ENCODE measurements at places on chromosomes 1 and 21.

- DNase-seq: no peak
Measured at GRCh38 chr1:86277936-86278335, 118.2 kb downstream of the ODF2L start.

DNA sequence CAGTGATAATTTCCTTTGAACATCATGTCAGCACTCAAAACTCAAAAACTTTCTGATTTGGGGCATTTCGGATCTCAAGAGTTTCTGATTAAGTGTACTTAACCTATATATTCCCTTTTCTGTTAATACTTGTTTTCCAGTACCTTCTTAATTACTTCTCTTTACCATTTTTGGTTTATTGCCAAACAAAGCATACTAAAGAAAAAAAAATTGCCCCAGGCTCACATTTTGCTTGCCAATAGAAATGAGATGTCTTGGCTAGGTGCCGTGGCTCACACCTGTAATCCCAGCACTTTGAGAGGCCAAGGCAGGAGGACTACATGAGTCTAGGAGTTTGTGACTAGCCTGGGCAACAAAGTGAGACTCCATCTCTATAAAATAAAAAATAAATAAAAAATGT, 4.8 kb downstream of the PSMD4 start:
- DNase-seq: no peak

GRCh38 chr21:46639489-46640386, 4.3 kb downstream of the PRMT2 start:
- DNase-seq: no peak

DNA sequence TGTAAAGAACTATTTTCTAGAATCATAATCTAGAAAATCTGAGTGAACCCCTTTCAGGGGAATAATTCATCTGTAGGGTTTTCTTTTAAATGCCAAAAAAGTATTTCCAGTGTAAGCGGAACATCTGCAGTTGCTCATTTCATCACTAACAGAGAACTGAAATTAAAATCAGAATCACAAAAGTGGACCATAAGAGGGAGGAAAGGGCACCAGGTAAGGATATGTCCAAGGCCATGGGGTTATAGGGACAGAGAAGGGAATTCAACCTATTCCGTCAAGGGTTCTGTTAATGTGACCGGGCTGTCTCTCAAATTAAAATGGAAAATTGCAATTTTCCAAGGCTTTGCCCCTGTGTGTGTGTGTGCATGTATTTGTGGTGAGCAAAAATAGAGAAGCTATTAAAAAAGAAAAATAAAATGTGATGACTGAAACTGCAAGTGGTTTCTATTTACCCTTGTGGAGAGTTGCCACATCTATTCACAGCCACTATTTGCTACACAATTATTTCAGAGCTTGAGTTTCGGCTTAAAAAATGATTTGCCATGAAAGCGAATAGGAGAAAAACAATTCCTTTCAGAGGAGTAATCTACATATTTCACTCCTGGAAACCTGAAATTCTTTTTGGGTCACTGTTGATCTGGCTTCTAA, 53.1 kb downstream of the APP start:
- no peak for DNase-seq

DNA sequence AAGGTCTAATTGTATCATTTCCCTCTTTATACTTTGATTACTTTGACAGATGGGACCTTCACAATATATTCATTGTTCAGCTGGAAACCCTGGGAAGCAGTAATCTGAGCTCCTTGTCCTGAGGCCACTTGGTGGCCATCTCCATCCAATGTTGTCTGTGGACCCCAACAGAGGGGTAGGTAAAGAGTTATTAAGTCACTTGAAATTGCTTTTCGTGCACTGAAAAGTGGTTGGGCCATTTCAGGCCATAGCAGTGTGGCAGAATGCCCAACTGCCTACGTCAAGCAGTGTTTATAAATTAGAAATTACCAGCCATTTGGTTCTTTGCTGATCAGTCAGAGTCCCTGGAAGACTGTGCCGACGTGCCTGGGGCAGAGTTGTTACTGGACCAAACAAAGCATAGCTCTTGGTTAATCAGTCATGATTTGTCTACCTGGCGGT, 308.3 kb upstream of the USP25 start:
- no peak for DNase-seq
